Myocyte (in vitro differentiated cells): ENCODE measurements at places on chromosomes 16 and 17. TPM values are rescaled to one million over a fixed set of nuclear protein-coding genes. Genes with fewer than 3 reads are reported as not detected.

The ARHGDIG gene
- total RNA-seq: 0.48 TPM in 1 of 2 replicates, not detected in the other

The PPL gene
- total RNA-seq: 5.9 and 25.4 TPM in 2 replicates

The PLCD3 gene
- total RNA-seq: 61.3 and 187 TPM in 2 replicates

DNA sequence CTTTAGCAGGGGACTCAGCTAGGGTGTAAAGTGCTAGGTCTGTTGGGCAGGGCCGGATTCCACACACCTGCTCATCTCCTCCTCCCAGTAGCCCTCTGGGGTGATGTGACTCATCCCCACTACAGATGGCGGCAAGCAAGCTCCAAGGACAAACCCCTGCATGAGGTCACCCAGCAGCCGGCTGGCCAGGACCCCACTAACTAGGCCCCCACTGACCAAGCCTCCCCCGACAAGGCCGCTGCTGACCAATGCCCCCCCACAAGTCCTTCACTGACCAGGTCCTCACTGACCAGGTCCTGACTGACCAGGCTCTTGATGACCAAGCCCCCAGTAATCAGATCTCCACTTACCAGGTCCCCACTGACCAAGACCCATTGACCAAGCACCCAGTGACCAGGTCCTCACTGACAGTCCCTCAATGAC, 36.7 kb downstream of the TNFRSF13B start:
- DNase-seq: peak; percentile 48

- peak; percentile 73 for DNase-seq
Observed at GRCh38 chr17:65638221-65638975, 77.0 kb upstream of the AXIN2 start.

DNA sequence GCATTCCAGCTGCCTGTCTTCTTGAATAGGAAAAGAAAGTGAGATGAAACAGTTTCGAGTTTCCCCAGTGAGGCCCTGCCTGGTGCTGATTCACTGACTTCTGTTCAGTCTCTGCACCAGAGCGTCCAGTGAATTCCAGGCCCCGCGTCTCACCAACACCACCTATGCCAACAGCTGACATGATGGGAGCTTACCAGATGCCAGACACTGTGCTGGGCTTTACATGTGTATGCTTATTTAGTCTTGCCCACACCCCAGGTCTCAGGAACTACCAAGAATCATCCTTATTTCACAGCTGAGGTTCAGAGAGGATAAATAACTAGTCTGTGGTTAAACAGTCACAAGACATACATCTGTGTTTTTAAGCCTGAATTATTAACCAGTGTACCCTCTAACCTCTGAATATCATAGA, 29.1 kb upstream of the IRX6 start:
- peak; percentile 24 for DNase-seq

- DNase-seq: peak; percentile 42
Observed at GRCh38 chr17:16129441-16130205, 85.7 kb downstream of the NCOR1 start.

DNA sequence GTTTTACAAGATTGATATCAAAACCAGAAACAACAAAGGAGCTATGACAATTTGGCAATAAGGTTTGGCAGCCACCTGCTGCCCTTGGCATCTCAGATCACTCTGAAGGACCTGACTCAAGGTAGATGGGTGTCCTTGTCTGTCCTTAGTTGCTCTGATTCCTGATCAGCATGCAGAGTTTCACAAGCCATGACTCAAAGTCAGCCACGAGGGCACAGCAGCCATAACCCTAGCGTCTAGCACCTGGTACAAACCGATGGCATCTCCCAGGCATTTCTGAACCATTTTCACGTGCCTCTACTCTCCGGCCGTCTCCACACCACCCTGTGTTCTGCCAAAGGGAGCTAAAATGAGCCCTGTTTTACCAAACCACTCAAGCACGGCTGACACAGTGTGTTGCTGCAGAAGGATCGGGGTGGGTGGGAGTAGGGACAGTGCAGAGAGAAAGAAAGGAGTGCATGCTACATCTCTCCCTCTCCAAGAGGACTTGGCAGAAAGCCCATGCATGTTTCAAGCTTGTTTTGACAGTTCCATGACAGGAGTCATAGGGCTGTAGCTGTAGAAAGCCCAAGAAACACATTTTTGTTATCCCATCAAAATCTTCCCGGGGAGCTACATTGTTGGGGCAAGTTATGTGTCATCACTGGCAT, 297.3 kb downstream of the ABCC12 start:
- no peak for DNase-seq

DNA sequence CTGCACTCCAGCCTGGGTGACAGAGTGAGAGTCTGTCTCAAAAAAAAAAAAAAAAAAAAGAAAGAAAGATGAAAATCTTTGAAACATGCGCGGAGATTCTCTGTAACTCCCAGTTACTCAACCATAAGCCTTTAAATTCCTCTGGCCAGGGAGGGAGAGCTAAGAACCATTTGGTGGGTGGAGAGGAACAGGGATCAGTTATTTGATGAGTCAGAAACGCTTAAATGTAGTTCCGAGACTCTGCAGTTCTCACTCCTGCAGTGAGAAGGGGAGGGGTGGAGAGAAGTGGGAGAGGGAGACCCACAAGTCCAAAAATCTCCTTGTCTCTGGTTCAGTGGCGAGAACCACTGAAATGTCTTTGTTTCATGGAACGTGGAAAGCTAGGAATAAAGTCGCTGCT, 266.7 kb downstream of the SOX9 start:
- DNase-seq: peak; percentile 87
